ENCODE measurements at places on chromosomes 2 and 18. TPM values are rescaled to one million over a fixed set of nuclear protein-coding genes. Genes with fewer than 3 reads are reported as not detected.

Gene CCDC85A
- total RNA-seq = not detected

- ATAC-seq = no peak
These were observed 13.5 kb downstream of the LMAN1 start for GRCh38 chr18:59345556-59345955.

GRCh38 chr18:45166341-45166835 is 448.9 kb upstream of the SLC14A2 start:
- no peak for ATAC-seq

GRCh38 chr2:58479535-58480140 is 238.5 kb upstream of the FANCL start:
- no peak for ATAC-seq

Gene TUBB8B
- total RNA-seq = 0.22 TPM

Measured in activated T-helper 17 cell treated with anti-CD3 and anti-CD28 coated beads, Interleukin-2, amount 50 U/mL, for 72 hours (primary cell).